Cortex of kidney (tissue), 1 donor: ENCODE measurements at places on chromosomes 7 and 10.

- no peak for DNase-seq
Measured at GRCh38 chr7:88115816-88116215, 104.0 kb downstream of the SRI start.

GRCh38 chr7:50962281-50962883, 179.7 kb upstream of the GRB10 start:
- DNase-seq = no peak

DNA sequence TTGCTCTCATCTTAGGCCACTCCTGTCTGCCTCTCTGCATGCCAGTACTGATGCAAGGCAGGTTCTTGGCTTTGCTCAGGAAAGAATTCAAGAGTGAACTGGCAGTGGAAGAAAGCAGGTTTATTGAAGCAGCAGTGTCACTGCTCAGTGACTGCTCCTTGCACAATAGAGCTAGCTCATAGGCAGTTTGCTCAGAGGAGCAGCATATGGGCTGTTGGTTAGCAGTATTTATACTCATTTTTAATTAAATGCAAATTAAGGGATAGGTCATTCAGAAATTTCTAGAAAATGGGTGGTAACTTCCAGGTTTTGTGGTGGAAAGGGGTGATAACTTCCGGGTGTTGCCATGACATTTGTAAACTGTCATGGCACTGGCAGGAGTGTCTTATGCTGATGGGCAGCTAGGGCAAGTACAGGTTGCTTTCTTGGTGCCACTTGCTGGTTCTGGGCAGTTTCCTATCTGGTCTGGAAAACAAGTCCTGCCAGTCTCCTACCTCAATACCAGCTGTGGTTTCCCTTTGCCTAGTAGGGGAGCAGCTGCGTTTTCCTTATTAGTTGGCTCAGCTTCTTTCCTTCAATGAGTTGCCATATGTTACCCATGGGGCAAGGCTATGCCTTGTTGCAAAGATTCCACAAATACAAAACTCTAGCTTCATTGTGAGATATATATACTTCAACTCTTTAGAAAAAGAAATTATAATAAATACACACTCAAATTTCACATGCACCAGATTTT, 64.8 kb upstream of the CALD1 start:
- DNase-seq = no peak

DNA sequence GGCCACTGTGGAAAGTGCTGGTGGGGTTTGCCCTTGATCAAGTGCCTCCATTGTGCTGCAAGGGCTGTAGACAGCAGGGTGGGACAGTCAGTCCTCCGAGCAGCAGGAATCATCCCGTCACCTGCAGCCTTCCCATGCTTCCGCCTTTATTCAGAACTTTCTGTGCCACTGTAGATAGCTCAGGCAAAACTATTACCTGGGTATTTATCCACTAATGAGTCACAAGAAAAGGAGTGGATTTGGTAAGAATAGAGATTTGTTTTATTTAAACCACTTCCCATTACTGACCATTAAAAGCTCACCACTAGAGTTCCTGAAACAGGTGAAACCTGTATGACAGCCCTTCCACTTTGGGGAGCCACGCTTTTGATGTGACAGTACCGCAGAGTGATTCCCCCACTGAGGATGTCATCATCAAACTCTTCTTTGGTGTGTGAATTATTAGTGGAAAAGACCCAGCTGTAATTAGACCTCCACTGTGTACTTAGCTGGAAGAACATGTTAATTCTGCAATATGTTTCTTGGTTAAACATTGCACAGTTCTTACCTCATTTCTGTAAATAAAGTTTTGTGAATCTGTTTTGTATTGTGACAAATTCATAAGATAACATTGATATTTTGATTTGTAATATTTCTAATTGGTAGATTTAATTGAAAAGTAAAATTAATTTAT, 208.8 kb downstream of the MLLT10 start:
- DNase-seq = no peak

DNA sequence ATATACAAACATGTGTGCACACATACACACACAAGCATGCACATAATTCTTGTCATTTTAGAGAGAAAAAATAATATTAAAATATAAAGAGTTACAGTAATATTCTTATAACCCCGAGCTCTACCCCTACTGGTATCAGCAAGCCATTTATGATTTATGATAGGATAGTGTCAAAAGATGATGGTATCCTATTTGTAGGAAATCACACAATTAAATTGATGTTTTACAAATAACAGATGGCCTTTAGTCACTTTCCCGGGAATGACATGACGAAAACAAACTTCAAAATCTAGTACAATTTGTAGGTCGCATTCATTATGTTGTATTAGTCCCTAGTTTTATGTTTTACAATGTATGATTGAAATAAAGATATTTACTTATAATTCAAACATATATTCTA, 36.8 kb downstream of the THSD7A start:
- no peak for DNase-seq

DNA sequence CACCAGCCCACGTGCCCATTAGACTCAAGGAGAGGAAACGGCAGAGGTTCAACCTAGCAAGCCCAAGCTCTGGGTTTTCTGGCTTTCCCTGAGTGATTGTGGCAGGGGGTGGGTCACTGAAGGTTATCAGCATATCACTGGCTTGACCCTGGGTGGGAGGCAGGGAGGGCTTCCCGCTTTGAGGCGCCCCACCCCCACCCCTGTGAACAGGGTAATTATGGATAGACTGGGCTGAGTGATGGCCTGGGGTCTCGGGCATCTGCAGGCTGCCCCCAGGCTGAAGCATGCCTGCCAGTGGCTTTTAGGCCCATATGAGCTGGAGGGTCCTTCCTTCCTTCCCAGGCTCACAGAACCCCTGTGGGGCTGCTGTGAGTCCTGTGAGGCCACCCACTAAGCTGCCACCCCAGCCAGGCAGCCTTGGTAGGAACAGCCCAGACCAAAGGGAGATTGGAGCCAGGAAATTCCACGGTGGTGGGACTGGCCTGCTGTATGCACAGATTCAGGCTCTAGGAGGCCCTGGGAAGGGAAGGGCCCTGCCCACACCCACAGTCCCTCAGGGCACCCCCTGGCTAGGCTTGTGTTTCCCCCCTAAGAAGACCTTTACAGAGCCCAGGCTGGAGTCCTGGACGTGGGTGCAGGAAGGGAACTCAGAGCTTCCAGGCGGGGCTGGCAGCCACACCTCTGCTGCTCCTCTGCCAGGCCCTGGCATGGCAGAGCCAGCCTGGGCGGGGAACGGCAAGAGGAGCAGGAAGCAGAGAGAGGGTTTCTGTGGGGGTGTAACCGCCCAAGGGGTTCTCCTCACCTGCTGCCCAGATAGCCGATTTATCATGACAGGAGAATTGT, 33.1 kb downstream of the GPRIN2 start:
- no peak for DNase-seq
